Uterus (tissue), 4 donors: ENCODE measurements at places on chromosomes 5 and 9. TPM values are rescaled to one million over a fixed set of nuclear protein-coding genes. Genes with fewer than 3 reads are reported as not detected.

DNA sequence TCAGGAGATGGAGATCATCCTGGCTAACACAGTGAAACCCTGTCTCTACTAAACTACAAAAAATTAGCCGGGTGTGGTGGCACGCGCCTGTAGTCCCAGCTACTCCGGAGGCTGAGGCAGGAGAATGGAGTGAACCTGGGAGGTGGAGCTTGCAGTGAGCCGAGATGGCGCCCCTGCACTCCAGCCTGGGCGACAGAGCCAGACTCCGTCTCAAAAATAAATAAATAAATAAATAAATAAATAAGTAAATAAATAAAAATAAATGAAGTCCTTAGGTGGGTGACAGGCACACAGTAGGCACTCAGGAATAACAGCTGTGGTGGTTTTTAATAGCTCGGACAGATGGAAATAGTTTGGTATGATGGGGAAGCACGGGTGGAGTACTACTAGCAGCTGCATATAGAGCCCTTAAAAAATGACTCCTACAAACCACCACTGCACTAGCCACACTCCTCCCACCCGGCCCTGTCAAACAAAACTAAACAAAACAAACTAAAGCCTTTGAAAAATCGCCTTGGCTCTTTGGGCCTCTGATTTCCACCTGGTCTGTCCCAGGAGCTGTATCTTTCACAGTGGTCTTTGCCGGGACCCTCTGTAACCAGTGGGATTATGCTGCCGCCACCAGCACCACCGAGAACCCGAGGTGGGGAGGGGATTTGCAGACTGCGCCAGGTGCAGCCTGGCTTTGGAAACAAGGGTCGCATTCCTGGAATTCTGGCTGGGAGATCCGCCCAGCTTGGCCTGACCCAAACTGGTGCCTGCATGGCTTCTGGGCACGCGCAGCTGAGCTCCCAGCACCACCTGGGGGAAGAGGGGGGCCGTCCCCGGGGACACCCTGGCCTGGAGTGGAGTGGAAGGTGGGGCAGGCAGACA is 5.1 kb upstream of the WDR5 start:
- DNase-seq = peak; percentile 50

- DNase-seq = no peak
Observed at GRCh38 chr9:37187292-37187691, 66.9 kb downstream of the ZCCHC7 start.

DNA sequence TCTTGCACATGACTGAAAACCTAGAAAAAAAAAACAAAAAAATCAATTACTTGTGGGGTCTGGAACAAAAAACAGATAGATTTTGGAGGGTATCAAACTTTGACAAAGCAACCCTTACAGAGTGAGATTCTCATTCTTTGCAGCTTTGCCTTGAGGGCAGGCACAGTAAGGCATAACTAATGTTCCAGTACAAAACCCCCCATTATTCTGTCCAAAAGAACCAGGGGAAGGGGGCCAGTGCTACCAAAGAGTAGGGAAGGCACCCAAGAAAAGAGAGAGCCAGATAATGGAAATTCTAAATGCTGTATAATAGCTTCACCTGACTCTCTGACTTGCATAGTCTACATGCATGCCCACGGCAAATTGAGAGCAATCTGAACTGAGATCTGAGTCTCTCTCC is 12.9 kb downstream of the POLK start:
- no peak for DNase-seq

DNA sequence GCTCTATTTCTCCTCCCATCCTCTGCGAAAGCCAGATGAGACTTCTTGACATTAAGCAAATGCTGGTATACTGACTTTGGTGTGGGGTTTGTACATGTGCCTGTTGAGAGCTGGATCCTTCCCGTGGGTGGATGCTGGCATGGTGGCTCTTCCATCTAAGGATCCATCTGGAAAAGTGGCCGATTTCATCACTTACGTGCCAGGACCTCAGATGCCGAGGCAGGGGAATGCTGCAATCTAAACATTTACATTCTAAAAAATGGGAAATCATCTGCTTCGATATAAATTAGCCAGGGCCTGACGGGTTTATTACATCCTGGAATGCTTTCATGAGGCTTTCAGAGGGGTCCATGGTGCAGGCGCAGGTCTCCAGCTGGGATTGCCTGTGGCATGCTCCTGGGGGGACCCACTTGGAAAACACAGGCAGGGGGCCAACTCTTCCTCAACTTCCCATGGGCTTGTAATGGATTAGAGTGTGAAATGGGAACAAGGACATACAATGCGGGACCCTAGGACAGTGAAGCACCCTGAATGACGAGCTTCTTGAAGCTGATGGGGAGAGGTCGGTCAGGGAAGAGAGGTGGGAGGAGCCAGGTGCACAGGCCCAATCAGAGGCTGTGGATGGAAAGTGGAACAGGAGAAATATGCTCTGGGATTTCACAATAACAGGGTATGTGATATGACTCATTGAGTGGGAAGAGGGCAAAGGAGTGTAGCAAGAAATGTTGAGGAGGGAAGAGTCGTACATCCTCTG is 105.5 kb upstream of the PITX1 start:
- peak; percentile 54 for DNase-seq

DNA sequence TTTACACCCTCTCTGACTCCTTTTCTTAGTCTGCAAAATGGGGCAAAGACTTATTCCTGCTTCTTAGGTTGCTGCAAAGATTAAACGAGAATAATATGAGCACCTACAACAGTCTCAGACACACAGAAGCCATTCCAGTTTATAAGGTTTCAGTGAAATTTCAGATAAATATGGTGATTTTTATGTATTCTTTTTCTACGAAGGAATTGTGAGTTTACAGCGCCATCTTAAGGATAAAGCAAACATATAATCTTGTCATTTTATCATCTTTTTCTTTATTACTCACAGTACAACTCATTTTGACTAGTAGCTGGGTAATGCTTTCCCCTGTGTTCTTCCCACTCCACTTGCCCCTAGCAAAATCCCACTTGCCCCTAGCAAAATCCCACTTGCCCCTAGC is 29.2 kb upstream of the SMC5 start:
- DNase-seq = no peak

DNA sequence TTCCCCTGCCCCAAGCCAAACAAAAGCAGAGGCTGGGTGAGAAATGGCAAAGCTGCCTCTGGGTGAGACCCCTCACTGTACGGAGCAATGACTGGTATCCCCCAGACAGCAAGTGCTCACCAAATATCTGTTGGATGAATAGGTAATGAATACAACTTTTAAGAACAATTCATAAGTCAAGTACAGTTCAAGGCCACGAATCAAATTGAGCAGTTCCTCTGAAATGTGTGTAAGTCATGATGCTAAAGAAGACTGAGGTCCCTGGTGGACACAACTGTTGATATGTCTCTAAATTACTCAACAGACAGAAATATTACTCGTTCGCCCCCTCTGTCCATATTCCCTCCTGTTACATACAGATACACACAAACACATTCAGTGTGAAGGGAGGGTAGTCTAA is 160.7 kb downstream of the GLIS3 start:
- no peak for DNase-seq

PCDHGB7 gene
- 27.6 TPM for total RNA-seq

PCDHB9 gene
- total RNA-seq = 1.8 TPM

SLC4A9 gene
- total RNA-seq = 0.12 TPM

GRCh38 chr9:136589766-136590763 is 44.2 kb upstream of the NOTCH1 start:
- no peak for DNase-seq

GRCh38 chr5:160390787-160391696 is 8.8 kb downstream of the FAM200C start:
- no peak for DNase-seq

- no peak for DNase-seq
Observed at GRCh38 chr9:22415941-22416691, 30.5 kb upstream of the DMRTA1 start.

- DNase-seq = no peak
Observed at GRCh38 chr5:130189961-130190360, 285.7 kb downstream of the CHSY3 start.

MINAR2 gene
- total RNA-seq = 0.30 TPM

PAEP gene
- not detected for total RNA-seq

STPG3 gene
- not detected for total RNA-seq

DNA sequence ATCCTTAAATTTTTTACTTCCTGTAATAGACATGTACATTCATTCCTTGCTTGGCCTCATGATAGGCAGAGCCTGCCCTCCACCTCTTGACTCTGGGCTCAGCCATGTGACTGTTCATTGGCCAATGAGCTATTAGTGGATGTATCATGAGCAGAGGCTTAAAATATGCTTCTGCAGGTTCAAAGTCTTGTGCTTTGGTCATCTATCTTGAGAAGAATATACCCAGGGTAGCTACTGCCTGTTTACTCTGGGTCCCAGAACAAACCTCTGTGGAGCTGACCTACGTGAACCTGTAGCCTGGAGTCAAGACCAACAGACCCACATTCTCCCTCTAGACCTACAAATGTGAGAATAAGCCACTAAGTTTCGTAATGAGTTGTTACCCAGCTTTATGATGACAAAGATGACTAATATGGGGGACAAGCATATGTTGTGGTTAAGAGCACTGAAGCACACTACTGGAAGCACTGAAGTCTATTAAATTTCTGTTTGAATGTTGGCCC is 244.4 kb downstream of the MAST4 start:
- no peak for DNase-seq

DNA sequence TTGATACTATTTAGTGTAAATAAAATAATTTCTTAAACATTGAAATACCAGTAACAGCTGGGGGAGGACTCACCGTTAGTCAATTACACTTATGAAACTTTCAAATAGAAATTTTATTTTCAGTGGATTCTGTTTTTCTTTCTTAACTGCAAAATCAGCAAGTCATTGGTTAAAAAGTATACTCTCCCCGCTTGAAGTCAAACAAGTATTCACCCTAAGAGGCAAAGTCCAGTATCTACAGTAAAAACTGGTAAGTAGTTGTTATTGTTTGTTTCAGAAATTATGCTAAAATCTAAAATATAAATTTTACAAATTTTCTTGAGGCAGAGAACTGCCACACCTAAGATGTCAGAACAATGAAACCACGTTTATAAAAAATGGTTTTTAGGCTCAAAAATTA is 22.4 kb downstream of the NREP start:
- DNase-seq = no peak

SLC1A3 gene
- total RNA-seq = 5.6 TPM

- DNase-seq = peak; percentile 61
Observed at GRCh38 chr5:149371296-149371962, 7.7 kb downstream of the IL17B start.

DNA sequence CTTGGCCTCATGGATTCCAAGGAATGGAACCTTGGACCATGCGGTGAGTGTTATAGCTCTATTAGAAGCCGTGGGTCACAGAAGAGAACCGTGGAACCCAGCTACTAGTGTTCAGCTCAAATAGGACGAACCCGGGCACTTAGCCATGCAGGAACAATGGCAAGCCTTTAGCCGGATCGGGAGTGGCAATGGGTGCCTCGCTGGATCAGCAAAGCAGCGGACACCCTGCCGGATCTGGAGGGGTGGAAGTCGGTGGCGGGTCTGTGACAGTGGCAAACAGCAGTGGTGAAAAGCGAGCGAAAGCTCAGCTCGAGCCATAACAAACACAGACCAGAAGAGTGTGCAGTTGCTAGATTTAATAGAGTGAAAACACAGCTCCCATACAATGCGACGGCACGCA is 2.4 kb upstream of the CDO1 start:
- no peak for DNase-seq

HTR4 gene
- not detected for total RNA-seq

- no peak for DNase-seq
Observed at GRCh38 chr5:80078921-80079320, 43.8 kb downstream of the THBS4 start.

- no peak for DNase-seq
Observed at GRCh38 chr5:72171667-72172066, 64.4 kb downstream of the MAP1B start.

DNA sequence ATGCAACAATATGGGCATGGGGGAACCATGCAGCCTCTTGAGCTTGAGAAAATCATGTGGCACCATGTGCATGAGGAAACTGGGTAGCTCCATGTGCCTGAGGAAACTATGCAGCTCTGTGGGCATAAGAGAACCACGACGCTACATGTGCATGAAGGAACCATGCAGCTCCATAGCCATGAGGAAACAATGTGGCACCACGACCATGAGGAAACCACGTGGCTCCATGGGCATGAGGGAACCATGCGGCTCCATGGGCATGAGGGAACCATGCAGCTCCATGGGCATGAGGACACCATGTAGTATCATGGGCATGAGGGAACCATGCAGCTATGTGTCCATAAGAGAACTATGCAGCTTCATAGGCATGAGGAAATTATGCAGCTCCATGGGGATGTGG is 140.8 kb downstream of the CAVIN4 start:
- DNase-seq = no peak

TMEM171 gene
- total RNA-seq = not detected

DNA sequence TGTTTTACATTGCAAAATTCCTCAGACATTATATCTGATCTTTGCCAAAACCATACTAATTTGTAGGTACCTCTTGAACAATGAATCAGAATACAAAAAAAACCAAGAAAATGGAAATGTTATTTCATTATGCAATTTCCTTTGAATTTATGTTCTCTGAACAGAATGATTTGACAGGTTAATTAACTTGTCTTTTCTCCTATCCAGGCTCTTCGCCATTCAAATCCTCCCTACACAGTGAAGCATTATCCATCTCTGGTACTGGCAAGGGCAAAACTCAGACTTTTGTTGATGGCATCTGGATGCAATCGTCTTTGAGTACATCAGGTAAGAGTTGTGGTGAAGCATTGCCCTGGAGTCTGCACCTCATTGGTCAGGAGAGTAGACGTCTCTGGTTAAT is 655.7 kb upstream of the ITGA1 start:
- no peak for DNase-seq

DNA sequence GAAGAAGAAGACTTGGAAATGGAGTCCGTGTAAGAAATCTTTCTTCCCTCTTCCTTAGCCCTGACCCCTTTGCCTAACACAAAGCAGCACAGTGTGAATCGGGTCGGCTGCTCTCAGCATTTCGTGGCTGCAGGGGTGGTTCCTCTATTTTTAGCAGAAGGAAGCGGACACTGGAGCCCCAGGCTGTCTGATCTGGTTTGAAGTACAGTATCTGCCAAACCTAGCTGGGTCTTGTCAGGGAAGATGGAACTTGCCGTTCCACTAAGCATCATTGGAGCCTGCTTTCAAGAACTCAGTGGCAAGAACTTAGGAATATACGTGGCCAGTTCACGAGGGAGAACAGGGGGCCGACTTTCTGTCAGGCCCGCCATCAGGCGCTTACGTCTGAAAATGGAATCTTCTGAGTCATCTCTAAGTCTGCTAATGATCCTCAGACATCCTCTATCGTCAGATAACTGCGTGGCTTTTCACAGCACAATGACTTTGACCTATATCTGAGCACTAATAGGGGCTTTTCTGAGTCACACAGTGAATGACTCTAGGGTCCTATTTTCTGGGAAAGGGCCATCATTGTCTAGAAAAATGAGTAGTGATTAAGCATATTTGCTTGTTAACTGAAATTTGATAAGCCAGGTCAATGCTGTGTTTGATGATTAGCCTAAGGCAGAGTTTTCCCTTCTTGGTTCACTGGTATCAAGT is 43.3 kb upstream of the NCS1 start:
- no peak for DNase-seq
